ENCODE measurements at places on chromosomes 3 and 15. TPM values are rescaled to one million over a fixed set of nuclear protein-coding genes. Genes with fewer than 3 reads are reported as not detected.

CNTN3 gene
- not detected for total RNA-seq

- no peaks in the 10 kb centered on the region for H3K4me1 ChIP-seq
- H3K36me3 ChIP-seq: no peaks in the 10 kb centered on the region
- DNase-seq: no peak
- no peak overlapping the region for H3K4me3 ChIP-seq
- H3K27me3 ChIP-seq: no peaks in the 10 kb centered on the region
Measured at GRCh38 chr3:86973440-86973839, 17.5 kb downstream of the VGLL3 start.

GRCh38 chr3:37695138-37695537 is 166.5 kb upstream of the CTDSPL start:
- H3K27ac ChIP-seq: no peak overlapping the region
- no peaks in the 10 kb centered on the region for H3K27me3 ChIP-seq
- no peak for DNase-seq
- H3K36me3 ChIP-seq: no peaks in the 10 kb centered on the region

DNA sequence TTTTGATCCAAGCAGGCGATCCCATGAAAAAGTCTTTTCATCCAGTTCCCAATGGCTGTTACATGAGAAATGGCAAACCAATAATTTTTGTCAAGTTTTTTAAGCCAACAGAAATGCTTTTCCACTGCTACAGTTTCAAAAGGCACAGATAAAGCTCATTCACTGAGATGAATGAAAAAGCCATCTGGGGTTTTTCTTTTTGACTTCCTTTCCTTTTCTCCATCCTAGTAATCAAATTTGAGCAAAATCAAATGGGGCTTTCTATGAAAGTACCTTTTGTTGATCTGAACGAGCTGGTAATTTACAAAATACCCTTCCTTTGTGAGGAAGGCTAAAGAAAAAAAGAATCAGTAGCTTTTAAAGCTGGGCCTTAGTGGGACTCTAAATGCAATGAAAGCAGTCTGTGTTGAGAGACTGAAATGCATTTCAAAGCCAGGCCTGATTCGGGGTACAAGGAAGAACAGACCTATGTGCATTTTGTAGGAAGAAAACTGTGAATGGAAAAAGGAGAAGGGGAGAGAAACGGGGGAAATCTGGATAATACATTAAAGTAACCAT is 185.2 kb upstream of the DNAJC19 start:
- no peak overlapping the region for H3K4me3 ChIP-seq
- H3K36me3 ChIP-seq: no peaks in the 10 kb centered on the region
- DNase-seq: no peak
- H3K27me3 ChIP-seq: no peaks in the 10 kb centered on the region
- no peak overlapping the region for H3K27ac ChIP-seq
- no peaks in the 10 kb centered on the region for H3K4me1 ChIP-seq

- H3K4me3 ChIP-seq: no peak overlapping the region
- no peak for DNase-seq
- H3K4me1 ChIP-seq: no peaks in the 10 kb centered on the region
- no peak overlapping the region for H3K27ac ChIP-seq
- H3K27me3 ChIP-seq: no peaks in the 10 kb centered on the region
Measured at GRCh38 chr3:182895513-182896112, 84.7 kb downstream of the DCUN1D1 start.

DNA sequence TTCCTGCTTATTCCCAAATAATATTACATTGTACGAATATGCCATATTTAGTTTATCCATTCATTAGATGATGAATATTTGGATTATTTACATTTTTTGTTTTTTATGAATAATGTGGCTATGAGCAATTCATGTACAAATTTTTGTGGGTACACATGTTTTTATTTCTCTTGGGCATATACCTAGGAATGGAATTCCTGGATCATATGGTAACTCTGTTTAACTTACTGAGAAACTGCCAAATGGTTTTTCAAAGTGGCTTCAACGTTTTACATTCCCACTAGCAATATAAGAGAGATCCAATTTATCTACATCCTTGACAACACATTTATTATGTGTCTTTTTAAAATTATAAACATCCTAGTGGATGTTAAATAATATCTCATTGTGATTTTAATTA is 362.0 kb upstream of the TMCO5A start:
- H3K27ac ChIP-seq: no peak overlapping the region
- no peaks in the 10 kb centered on the region for H3K27me3 ChIP-seq

- H3K27me3 ChIP-seq: no peaks in the 10 kb centered on the region
- H3K27ac ChIP-seq: peak overlapping the region; percentile 80
- DNase-seq: no peak
- H3K4me3 ChIP-seq: peak overlapping the region; percentile 76
- H3K36me3 ChIP-seq: no peaks in the 10 kb centered on the region
Measured at GRCh38 chr3:136750897-136751315, 1.3 kb downstream of the STAG1 start.

KCNMB3 gene
- 1.7 TPM for total RNA-seq

DNA sequence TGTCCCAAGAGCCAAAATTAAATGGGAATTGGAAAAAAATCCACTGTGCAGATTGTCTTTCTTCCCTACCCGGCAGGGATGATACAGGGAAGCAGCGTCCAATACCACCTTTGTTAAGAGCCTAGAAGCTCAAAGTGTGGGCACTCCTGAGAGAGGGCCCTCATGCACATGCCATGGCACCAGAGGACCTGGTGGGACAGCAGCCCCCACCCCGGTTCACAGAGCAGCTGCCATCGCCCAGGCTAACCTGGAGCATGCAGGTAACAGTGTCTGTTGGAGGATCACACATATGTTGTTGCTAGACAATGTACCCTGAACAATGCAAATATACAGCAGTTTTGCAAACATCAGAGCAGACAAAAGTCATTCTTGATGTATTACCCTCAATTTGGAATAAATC is 206.5 kb downstream of the TJP1 start:
- no peaks in the 10 kb centered on the region for H3K36me3 ChIP-seq
- H3K27me3 ChIP-seq: no peaks in the 10 kb centered on the region
- no peaks in the 10 kb centered on the region for H3K4me1 ChIP-seq

DNA sequence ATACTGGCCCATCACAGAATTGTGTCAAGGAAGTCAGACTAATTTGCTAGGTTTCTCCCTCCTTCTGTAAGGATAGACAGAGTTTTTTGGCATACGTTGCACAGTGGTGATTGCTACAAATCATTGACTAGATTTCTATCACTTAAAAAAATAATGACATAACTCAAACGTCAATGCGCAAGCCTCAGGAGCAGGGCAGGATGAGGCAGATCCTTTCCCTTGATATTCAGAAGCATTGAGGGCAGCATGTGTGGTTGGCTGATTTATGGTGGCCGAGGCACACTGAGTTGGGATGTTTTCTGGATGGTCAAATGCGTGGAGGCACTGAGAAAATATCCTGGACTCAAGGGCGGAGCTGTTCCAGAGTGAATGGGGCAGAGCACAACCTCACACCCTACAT is 14.4 kb downstream of the THSD4 start:
- H3K36me3 ChIP-seq: no peaks in the 10 kb centered on the region
- no peaks in the 10 kb centered on the region for H3K4me1 ChIP-seq
- H3K4me3 ChIP-seq: no peak overlapping the region
- H3K27ac ChIP-seq: no peak overlapping the region

DNA sequence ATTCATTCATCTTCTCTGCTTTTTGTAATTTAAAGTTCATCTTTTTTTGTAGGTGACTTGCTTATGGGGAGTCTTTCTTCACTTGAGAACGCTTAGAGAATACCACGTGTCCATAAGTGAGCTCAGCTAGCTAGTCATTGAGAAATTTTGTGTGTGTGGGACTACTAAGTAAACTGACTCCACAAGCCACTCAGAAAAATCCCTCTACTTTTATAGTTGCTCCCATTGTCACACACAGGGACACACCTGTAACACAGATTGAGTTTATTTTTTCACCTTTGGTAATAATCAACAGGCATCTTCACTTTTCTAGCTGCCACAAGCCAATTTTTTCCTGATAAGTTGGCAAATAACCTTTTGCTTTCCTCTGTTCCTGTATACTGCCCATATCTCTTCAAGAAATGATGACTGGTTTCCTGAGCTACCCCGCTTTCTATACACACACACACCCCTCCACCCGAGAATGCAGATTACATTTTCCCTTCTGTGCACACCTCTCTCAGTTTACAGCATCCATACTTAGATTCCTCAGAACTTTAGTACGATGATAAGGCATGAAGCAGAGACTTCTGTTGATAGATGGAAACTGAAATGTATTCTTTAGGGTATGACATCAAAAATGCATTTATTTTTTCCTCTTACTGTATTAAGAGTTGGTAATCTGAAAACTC is 4.6 kb downstream of the TSC22D2 start:
- no peaks in the 10 kb centered on the region for H3K27me3 ChIP-seq
- DNase-seq: no peak
- no peak overlapping the region for H3K27ac ChIP-seq
- peak overlapping the region; percentile 44 for H3K4me3 ChIP-seq
- peaks cover 66% of the 10 kb centered on the region for H3K4me1 ChIP-seq

- peaks cover 5% of the 10 kb centered on the region for H3K4me1 ChIP-seq
- H3K4me3 ChIP-seq: no peak overlapping the region
- no peak overlapping the region for H3K27ac ChIP-seq
- DNase-seq: no peak
- no peaks in the 10 kb centered on the region for H3K27me3 ChIP-seq
Measured at GRCh38 chr3:124760601-124761000, 30.3 kb downstream of the UMPS start.

PIF1 gene
- total RNA-seq: 0.17 TPM

GRCh38 chr3:30720586-30721313 is 114.3 kb downstream of the TGFBR2 start:
- no peaks in the 10 kb centered on the region for H3K27me3 ChIP-seq
- no peak overlapping the region for H3K27ac ChIP-seq
- no peaks in the 10 kb centered on the region for H3K36me3 ChIP-seq
- no peaks in the 10 kb centered on the region for H3K4me1 ChIP-seq
- DNase-seq: no peak
- H3K4me3 ChIP-seq: no peak overlapping the region

- H3K36me3 ChIP-seq: no peaks in the 10 kb centered on the region
- no peaks in the 10 kb centered on the region for H3K4me1 ChIP-seq
- no peak overlapping the region for H3K27ac ChIP-seq
- no peak for DNase-seq
Measured at GRCh38 chr3:57150113-57150581, 15.0 kb downstream of the IL17RD start.

TPRG1 gene
- 61.4 TPM for total RNA-seq

DNA sequence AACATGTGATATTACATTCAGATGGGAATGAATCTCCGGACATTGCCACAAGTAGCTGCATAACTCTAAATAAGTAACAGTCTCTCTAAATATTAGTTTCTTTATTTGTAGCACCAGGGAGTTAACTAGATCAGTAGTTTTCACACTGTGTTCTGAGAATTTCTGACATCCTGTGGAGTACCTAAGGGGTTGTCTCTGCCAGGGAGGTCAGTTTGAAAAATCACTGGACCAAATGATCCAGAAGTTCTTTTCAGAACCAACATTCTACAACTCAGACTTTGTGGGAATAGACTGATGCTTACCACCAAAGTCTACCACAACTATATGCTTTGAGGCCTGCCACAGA is 9.0 kb upstream of the ILDR1 start:
- H3K36me3 ChIP-seq: no peaks in the 10 kb centered on the region
- H3K27me3 ChIP-seq: no peaks in the 10 kb centered on the region
- H3K4me3 ChIP-seq: no peak overlapping the region
- H3K27ac ChIP-seq: no peak overlapping the region

- peaks cover 15% of the 10 kb centered on the region for H3K4me1 ChIP-seq
- no peaks in the 10 kb centered on the region for H3K27me3 ChIP-seq
- peak; percentile 30 for DNase-seq
- no peak overlapping the region for H3K27ac ChIP-seq
- H3K4me3 ChIP-seq: no peak overlapping the region
Measured at GRCh38 chr3:31421314-31422048, 111.2 kb upstream of the STT3B start.

GP5 gene
- 4.2 TPM for total RNA-seq

CD80 gene
- total RNA-seq: 0.44 TPM

DNA sequence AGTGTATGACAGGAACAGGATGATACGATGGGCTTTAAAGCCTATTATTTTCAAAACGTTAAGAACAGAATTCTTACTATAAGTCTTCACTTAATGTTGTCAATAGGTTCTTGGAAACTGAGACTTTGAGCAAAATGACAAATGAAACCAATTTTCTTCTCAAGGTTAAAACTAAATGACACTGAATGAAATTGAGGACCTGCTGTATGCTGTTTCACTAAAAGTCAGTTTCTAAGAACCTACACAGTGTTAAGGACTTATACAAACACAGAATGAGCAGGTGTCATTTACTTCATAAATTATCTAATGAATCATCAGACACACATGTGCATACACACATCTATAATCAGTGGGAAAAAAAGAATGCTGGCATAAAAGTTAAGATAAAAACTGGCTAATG is 106.9 kb downstream of the RFTN1 start:
- H3K4me3 ChIP-seq: no peak overlapping the region
- H3K27ac ChIP-seq: no peak overlapping the region
- no peaks in the 10 kb centered on the region for H3K27me3 ChIP-seq
- H3K36me3 ChIP-seq: no peaks in the 10 kb centered on the region
- H3K4me1 ChIP-seq: no peaks in the 10 kb centered on the region

- no peaks in the 10 kb centered on the region for H3K4me1 ChIP-seq
- no peak for DNase-seq
- no peaks in the 10 kb centered on the region for H3K27me3 ChIP-seq
- no peak overlapping the region for H3K27ac ChIP-seq
Measured at GRCh38 chr3:12541625-12542024, 3.7 kb downstream of the MKRN2OS start.

GRCh38 chr15:66025015-66025452 is 155.7 kb downstream of the RAB11A start:
- no peaks in the 10 kb centered on the region for H3K36me3 ChIP-seq
- H3K27ac ChIP-seq: no peak overlapping the region
- H3K4me1 ChIP-seq: no peaks in the 10 kb centered on the region
- no peak overlapping the region for H3K4me3 ChIP-seq

Measured in CD4-positive, alpha-beta memory T cell (primary cell).